ENCODE measurements at places on chromosomes 7 and 10.

DNA sequence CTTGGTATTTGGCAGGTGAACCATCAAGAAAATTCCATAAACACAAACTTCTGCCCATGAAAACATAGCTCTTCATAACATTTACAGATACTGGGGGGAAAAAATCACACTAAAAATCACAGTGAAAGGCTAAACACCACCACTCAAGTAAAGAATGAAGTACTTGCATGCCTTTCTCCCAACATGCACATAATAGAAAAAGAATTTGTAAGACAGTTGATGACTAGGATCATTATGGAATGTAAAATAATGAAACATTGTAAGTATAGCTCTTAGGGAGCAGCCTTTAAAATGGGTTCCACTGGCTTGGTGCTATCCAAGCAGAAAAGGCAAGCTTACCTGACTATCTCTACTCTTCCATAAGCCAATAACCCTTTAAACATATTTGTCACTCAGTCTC lies 299.9 kb upstream of the LRRN3 start:
- peak; percentile 36 for DNase-seq

GRCh38 chr10:28958468-28958867 lies 281.1 kb downstream of the BAMBI start:
- no peak for DNase-seq

DNA sequence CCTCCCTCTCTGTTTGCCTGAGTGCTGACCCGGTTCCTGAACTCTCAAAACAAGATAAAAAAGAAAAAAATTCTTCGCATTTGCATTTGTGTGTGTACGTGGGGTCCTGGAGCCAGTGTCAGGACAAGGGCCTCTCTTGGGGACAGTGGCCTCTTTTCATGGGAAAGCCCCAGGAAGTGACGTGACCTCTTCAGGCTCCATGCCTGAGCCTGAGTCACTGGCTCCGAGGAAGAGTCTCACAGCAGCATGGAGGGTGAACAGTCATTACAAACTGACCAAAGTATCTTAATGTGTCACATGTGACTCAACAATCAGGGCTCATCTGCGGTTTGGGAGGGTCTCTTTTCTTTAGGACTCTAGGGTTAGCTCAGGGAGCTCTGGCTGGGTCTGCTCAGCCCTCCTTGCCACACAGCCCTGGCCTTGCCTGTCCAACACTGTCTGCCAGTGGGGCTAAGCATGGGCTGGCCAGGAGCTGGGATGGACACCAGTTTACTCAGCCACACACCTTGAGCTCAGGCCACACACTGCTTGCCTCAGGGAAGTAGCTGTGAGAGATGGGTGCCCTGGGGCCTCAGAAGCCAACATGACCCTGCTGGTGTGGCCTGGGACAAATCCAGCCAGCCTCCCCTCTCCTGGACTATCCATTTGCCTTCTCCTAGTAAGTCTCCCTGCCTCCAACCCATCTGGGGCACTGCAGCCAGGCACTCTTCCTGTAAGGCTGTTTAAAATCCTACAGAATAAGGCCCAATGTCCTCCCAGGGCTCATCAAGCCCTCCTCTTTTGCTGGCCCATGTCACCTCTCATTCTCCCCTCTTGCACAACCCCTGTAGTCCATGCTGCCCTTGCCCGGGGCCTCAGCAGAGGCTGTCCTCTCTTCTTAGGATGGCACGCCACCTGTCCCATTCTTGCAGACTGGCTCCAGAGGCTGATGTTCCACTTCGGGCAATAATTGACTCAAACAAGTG lies 10.5 kb downstream of the TMEM273 start:
- peak; percentile 68 for DNase-seq

DNA sequence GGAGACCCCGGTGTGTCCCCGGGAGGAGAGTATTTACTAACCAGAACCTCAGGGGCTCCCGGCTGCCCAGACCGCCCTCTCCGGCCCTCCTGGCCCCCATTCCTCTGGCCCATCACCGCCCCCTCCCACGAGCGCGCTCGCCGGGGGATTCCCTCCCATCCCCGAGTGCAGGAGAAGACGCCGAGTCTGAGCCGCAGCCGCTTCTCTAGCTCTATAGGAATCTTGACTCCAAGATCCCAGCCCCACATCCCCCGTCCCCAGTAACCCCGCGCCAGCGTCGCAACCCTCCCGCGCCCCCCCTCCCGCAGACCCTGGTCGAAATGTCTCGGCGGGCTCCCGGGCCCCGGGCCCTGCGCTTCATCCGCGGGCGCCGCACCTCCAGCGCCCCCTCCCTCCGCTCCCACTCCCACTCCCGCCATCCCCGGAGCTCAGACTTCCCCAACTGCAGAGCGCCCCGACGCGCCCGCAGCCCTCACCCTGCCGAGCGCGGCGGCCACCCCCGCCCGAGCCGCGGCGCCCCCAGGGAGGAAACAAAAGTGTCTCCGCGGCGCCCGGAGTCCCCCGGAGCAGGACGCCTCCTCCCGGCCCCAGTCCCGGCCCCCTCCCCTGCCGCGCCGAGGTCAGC lies 541 bp downstream of the ELMO1 start:
- DNase-seq, result peak; percentile 2

DNA sequence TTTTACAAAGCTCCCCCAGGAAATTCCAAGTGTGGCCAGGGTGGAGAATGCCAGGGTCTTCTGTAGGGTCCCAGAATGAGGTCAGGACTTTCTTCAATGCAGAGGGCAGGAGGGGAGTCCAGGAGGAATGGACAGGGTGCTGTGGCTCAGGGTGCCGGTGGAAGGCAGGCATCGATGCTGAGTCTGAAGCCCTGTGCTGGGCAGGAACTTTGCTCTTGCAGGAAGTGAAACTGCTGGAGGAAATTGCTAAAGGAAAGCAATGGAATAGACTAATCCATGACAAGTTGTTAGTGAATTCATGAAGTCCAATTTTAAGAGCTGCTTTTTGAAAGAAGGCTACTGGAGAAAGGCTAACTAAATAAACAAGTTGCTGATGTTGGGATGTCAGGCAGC lies 14.8 kb downstream of the PTPRE start:
- no peak for DNase-seq

- no peak for DNase-seq
Observed at GRCh38 chr10:75597773-75598440, 166.5 kb downstream of the LRMDA start.

DNA sequence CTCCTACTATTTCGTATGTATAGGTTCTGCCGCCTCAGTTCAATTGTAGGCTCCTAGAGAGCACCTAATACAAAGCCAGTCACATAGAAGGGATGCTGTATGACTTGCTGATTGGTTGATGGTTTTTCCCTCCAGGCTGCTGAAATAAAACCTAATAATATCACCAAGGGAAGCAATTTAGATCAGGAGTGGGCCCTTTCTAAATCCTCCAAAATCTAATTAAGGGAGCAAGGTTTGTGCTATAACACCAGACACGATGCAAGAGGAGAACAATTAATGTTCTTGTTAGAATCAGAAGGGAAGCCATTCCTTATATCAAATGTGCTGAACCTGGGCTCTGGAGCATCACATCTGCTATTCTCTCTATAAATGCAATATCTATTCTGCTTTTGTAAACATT lies 42.0 kb upstream of the SLC13A1 start:
- no peak for DNase-seq

DNA sequence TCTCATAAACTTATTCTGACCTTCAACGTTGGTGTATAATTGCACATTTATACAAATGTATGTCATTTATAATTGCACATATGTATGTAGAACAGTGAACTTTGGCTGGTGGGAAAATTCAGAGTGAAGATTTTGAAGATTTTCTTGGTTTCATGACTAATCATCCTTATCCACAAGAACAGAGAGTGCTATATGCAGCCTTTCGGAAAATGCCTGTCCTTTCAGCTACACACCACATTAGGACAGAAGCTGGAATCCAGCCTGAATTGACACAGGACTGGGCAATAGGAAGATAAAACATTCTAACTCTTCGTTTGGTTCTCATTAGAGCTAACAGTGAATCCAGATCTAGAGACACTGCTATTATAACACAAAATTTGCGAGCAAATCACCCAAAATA lies 166.2 kb downstream of the PDE1C start:
- no peak for DNase-seq
